ENCODE measurements at places on chromosomes 13 and 19. TPM values are rescaled to one million over a fixed set of nuclear protein-coding genes. Genes with fewer than 3 reads are reported as not detected.

DNA sequence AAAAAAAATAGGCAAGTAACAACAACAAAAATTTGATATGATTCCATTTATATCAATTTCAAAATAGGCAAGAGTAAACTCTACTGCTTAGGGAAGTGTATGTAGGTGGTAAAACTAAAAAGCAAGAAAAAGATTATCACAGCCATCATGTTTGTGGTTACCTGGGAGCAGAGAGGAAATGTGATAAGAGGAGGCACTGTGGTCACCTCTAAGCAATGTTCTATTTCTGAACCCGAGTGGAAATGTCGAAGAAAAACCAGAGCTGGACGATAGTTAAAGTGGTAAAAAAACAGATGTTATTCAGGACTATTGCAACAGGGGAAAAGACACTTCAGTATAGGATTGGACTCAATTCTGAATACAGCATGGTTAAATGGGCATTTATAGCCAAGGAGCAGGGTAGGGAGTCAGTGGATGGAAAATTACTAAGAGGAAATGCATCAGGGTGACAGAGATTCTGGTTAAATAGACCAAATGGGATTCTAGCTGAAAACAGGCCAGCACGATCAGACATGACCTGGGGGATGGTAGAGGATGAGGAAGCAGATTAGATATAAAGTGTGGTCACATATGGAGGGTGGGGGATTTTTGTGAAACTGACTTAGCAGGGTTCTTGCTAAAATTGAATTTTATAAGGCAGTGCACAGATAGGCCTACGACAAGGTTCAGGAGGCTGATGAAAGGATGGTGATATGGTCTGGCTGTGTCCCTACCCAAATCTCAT lies 6.0 kb upstream of the TEX30 start:
- DNase-seq = peak; percentile 36

DNA sequence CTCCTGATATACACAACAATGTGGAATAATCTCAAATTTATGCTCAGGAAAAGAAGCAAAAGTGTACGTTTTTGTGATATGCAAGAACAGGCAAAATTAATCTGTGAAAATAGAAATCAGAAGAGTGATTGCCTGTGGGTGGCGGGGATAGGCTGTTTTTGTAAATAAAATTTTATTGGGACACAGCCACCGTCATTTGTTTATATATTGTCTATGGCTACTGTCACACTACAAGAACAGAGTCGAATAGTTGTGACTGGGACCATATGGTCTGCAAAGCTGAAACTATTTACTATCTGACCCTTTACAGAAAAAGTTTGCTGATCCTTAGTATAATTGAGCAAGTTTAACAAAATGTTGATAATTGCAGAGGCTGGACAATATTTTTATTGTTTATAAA lies 269.5 kb upstream of the HTR2A start:
- DNase-seq = no peak

DNA sequence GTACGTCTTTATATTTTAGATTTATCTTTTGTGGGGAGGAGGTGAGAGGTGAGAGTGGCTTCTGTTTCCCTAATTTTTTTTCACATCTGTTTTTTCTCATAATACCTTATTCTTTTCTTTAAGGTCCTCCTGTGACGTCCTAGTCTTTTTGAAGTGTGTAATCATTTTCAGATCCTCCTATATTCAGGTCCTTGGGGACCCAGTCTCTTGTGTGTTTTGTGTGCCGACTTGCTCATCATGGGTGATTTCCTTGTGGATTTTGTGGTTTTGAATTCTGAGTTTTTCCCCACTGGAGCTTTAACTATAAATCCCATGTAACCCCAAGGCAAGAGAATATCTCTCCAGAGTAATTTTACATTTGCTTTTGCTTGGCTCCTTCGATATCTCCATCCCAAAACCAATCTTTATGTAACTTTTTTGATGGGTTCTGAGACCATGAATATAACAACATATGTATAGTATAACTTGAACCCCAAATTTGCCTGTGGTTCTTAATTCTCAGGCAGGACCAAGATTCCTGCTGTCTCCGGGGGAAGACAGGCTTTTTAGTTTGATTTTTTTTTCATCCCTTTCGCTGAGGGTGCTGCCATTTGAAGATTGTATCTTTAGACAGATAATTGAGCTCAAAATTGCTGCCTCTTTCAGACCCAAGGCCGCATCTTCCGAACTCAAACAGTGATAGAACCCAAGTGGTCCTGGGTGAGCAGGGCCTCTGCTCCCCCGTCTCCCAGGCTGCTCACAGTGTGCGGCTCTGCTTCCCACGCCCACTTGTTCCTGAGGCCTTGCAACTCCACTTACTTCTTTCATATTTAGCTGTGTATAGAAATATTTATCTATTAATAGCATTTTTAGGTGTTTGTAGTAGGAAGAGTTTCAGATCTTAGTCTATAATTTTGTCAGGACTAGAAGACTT lies 59.1 kb upstream of the GPR183 start:
- peak; percentile 28 for DNase-seq

DNA sequence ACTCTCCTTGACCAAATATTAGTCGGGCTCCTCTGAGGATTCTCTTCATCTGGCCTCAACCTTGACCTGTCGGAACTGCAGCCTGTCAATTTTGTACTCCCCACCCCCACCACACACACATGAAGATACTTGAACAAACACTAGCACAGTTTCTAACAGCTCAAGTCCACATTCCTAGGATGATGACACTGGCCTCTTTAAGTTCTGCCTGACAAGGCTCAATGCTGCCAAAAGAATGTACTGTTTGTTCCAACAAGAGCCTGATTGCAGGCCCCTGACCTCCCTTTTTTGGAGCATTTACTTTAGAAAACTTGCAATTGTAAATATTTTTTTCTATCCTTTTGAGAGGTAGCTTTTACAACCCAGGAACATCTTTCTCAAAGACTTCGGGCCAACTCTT lies 169.2 kb upstream of the IRS2 start:
- DNase-seq = no peak

GRCh38 chr19:38691938-38692457 lies 44.5 kb downstream of the ACTN4 start:
- no peak for DNase-seq

GRCh38 chr13:38398711-38399493 lies 49.3 kb downstream of the UFM1 start:
- no peak for DNase-seq

DNA sequence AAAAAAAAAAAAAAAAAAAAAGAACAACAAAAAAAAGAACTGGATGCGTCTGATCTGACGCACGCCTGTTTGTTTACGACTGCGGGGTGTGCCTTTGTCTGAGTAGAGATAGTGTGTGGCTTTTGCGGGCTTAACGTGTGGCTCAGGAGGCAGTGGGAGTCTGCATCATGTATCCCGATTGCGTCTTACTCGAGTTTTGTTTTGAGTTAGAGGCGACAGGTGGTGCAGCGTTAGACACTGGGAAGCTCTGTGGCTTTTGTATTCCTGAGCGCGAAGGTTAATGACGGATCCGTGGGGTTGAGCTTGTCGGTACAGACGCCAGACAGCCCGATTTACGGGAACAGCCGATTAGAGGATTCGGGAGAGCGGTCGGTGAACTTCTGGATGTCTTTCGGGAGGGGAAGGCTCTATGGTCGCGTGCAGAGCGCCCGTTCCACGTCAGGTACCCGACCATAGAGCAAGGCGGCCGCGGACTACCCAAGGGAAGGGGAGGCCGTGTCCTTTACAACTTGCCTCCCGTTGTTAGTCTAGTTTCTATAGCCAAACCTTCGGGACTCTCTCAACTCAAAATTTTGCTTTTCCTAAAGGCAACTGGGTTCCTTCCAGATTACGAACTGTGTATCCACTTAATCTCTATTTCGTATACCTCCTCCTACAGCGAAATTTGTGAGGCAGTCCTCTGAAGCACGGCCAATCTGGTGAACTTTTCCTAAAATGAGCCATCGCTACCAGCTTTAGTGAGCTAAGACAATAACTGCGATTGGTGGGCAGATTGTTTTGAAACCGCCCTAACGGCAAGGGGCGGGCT lies 926 bp upstream of the HNRNPUL1 start:
- DNase-seq = peak; percentile 96

GRCh38 chr13:54511366-54511765 lies 1482.8 kb downstream of the OLFM4 start:
- DNase-seq = no peak

DNA sequence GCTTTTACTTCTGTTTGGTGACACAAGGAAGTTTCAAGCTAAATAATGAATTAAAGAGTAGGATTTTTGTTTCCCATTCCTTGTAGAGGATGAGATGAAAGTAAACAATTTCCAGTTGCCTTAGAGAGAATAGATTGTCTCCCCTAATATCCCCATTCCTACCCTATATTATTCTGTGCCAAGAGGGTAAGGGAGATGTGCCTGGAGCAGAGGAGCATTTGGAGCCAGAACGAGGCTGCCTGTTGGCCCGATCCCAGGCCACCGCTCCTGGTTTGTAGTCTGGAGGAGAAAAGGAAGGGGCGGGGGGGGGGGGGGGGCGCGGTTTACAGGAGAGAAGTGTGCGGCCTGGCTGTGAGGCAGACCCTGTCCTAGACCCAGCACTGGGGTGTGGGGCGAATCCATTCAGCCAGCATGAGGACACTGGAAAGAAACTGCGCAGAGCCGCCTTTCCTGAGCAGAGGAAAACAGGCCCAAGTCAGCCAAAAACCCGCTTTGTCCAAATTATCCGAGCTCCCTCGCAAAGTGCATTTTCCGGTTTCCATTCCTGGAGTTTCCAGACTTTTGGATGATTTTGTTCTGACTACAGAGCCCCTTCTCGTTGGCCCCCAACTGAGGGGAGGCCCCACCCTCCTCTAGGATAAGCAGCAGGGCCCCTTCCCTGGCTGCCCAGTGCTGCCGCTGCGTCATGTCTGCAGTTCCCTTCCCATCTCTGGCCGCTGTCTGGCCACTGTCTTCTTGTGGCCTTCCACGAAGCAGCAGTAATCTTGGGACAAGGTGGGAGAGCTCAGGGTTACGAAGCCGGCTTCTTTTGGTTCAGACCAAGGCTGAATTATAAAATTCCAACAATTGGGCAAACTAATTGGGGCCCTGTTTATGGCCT lies 23.0 kb downstream of the NFIX start:
- DNase-seq = no peak

DNA sequence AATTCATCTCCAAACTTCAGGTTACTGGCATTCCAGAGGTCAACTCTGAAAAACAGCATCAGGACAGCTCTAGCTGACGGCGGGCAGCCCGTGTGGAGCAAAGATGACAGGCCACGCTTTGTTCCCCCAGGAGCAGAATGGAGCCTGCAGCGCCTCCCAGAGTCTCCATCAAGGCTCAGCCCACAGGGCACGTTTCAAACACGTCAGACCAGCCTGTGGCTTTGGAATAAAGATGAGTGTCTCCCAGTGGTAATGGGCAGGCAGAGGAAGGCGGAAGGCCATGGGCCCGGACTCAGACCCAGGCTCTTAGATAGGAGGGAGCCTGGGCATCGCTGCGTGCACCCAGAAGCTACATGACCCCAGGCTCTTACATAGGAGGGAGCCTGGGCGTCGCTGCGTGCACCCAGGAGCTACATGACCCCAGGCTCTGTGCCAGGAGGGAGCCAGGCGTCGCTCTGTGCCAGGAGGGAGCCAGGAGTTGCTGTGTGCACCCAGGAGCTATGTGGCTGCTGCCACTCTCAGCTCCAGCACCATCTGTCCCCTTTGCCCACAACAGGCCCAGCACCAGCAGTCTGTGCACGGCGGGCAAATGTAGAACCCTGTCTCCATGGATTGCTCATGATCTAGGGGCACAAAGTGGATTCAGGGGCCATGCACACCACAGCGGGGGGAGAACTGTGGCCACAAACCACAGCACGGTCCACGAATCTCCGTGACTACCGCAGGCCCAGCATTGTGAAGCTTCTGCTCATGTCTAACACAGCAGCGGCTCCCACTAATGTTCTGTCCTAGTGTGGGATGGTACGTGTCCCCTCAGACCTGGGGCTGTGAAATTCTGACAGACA lies 47.8 kb upstream of the C13orf46 start:
- DNase-seq = no peak

DNA sequence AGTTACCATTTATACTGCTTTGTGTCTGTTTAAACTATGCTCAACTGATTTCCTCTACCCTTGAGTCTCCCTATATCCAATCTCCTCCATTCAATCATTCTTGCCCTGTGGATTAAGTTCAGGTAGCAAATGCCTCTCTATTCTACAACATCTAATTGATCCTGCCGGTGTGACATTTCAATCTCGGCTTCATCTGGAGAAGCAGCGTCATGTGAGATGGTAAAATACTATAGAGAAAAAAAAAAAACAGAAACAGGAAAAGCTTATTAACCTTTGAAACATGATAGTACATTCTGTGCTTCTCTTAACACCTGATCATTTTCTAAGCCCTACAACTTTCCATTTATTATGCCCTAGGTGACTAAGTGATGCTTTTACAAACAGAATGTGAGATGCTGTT lies 89.4 kb downstream of the KCTD12 start:
- DNase-seq = no peak

DNA sequence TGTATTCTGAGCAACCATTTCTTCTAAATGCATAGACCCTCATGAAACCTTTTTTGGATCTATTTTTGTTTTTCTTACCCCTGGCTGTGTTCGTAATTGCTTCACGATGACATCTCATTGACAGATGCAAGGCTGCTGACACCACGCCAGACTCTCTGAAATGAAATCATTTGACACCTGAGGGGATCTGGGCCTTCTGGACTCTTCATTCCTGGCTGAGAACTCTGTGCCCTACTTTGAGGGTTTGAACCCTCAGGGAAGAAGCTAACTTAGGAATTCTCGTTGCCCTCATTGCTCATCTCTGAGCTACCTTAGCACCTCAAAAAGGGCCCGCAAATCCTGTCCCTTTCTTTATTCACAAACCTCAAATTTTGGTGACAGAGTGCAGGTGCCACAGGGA lies 40.5 kb upstream of the NBEA start:
- DNase-seq = no peak

DNA sequence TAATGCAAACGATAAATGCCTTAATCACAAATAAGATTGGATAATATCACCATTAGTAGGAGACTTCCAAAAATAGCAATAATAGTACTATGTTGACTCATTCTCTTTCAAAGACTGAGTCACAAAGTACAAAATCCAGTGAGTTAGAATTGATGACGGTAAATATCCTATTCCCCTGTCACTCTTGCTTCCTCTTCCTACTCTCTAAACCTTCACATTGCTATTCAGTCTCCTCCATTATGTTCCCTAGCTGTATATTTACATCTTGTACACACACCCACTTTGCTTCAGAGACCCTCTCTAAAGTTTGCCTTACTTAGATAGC lies 26.3 kb upstream of the INTS6 start:
- no peak for DNase-seq

- DNase-seq = no peak
Measured at GRCh38 chr13:112984954-112985802, 16.2 kb downstream of the MCF2L start.

DNA sequence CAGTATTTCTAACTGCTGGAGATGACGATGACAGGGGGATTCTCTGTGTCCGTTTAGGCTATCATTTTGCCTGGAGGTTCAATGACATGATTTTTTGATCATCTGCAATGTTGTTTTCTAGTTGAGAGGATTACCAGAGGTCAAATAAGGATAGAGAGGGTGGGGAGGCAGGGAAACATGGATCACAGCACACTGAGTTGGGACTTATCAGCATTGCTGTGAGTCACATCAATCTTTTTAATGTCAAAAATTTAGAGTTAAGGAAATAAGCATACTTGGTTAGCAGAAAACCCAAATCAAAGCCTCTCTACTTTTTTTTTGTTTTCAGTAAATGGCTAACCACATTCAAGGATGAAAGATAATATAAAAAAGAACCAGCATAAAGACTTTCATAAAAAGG lies 43.0 kb upstream of the CSNK1A1L start:
- DNase-seq = no peak

GRCh38 chr13:25943081-25943480 lies 108.7 kb downstream of the SHISA2 start:
- no peak for DNase-seq

The TPTE2 gene
- not detected for total RNA-seq

The ZNF547 gene
- 1.3 TPM for total RNA-seq

The GAPDHS gene
- total RNA-seq = not detected

The ONECUT3 gene
- not detected for total RNA-seq

The DAZAP1 gene
- 265 TPM for total RNA-seq

The LILRB3 gene
- not detected for total RNA-seq
